ENCODE measurements at places on chromosomes 3 and 15.

DNA sequence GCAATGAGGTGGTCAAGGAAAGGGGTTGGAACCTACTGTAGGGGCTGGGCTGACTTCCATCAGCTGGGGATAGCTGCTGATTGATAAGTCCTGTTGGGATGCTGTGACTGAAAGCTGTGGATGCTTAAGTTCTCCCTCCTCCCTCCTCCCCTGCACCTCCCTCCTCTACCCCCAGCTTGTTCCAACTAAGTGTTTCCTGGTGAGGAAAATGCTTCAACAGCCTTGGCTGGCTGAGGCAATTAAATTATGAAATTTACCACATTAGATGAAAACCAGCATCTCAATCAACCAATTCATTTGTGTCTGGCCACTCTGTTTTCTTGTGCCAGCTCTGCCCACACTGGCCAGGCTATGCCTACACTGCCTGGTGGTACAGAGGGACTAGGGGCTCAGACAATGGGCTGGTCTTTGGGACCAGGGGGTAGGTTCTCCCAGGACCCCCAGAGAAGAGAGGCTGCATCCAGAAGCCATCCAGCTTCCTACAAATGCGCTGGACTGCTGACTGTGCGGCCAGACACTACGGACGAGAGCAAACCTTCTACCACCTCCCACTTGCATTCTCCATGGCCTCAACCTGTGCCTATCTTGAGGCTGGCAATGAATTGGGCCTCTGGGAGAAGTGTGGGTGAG is 2.5 kb downstream of the KLHL25 start:
- no peak for DNase-seq

DNA sequence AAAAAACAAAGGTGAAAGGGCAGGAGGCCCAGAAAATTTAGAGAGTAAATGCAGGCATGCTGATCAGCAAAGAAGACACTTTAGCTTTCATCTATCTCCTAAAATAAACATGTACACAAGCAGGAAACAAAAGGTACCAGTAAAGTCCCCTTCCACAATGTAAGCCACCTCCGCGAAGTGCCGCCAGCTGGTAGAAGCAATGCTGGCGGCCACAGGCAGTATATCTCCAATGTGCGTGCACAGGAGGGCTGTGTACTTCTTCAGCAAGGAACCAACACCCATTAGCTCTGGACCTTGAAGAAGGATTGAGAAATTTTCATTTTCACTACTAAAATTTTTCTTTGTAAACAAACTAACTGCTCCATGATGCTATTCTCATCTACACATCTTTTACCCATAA is 75.4 kb downstream of the HERC2 start:
- no peak for DNase-seq

DNA sequence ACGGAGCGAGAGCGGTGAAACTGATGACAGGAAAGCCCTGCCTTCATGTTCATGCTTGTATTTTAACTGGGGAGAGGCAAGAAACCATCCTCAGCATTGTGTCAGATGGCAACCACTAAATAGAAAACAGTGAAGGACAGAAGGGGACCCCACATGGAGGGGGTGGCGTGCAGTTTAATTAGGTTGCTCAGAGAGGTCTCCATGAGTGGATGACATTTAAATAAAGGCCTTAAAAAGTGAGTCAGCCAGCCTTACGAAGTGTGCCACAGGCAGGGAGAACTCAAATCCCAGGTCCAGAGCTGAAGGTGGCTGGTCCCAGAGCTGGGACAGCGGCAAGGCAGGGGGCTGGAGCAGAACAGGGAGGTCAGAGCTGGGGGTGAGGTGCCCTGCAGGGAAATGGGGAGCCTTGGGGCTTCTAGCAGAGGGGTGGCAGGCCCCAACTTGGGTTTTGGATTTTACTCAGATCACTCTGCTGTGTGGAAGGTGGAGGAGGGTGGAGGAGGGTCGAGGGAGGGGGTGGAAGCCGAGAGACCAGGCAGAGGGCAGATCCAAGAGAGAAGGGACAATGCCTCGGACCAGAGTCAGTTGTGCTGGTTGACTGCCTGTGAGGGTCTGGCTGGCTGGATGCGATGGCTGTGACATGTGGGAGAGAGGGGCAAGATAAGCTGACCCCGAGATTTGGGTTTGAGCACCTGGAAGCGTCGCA is 73.7 kb downstream of the KLF13 start:
- no peak for DNase-seq

GRCh38 chr3:187125319-187126031 is 13.8 kb downstream of the RPL39L start:
- DNase-seq, result no peak

- no peak for DNase-seq
These were observed 151.9 kb downstream of the FAM43A start for GRCh38 chr3:194837457-194838127.

DNA sequence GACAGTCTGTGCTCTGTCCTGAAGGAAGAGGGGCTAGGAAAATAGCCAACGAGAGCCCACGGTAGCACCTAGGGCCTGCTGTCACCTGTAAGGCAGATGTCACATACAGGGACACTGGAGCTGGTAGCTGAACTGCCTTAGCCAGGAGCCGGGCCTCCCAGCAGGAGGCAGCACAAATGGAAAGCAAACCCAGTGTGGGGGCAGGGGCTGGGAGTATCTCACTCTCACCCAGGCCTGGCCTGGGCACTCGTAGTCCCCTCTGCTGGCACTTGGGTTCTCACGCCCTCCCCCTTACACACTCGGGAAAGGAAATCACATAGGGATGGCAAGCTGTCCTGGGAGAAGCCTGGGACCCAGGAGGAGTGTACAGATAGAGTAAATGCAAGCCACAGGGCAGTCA is 173.1 kb upstream of the CHRNA7 start:
- DNase-seq, result no peak

GRCh38 chr3:20394243-20394642 is 208.2 kb upstream of the SGO1 start:
- DNase-seq, result no peak

GRCh38 chr15:66720206-66721010 is 18.4 kb downstream of the SMAD6 start:
- DNase-seq, result no peak

- DNase-seq, result no peak
These were observed 5.0 kb downstream of the NR2F2 start for GRCh38 chr15:96335411-96336024.

All from astrocyte of the cerebellum (primary cell).